Small intestine (tissue), 16 donors: ENCODE measurements at places on chromosomes 1 and 21.
A peak's percentile ranks its signal among the peaks of the same experiment; 100 is the strongest.

DNA sequence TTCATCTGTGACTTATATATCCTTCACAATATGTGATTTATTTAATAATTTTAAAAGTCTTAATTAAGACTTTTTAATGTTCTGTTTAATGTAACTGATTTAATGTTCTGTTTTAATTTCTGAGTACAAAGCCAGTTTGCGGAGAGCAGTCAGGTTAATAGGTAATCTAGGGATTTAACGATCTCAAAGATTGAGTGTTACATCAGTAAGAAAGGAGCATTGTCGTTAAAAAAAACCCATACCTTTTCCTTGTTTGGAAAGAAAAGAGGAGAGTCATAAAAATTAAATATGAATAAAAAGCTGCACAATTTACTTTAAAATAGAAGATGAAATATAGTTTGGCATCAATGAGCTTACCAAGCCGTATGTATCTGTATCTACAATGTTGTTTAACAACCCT, 621.4 kb downstream of the KIF26B start:
- DNase-seq, result no peak

- DNase-seq, result no peak
Observed at GRCh38 chr1:178684111-178684510, 40.9 kb upstream of the RALGPS2 start.

GRCh38 chr1:95230256-95230655, 3.8 kb upstream of the RWDD3 start:
- no peak for DNase-seq

GRCh38 chr1:112699425-112700144, 7.3 kb downstream of the RHOC start:
- peak; percentile 65 for DNase-seq

DNA sequence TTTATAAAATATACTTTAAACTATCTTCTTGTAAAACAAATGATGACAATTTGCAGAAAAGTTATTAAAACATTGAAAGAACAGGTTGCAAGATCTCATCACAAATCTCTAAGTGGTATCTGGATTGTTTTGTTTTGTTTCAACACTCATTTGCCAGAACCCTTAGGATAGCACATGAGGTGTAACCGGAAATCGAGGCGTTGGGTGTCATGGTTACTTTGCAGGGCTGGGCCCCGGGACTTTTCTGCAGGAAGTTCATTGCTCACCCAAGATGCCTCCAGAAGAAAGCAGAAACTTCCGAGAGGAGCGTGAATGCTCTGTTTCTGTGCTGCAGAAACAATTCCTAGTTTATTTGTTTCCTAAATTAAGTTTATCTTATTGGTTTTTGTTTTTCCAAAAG, 2.5 kb downstream of the DISC1 start:
- DNase-seq, result no peak

- DNase-seq, result no peak
Observed at GRCh38 chr1:201224666-201225370, 34.2 kb downstream of the IGFN1 start.

GRCh38 chr1:173562813-173563212, 40.1 kb downstream of the SLC9C2 start:
- DNase-seq, result no peak

GRCh38 chr1:91795591-91796389, 90.2 kb downstream of the TGFBR3 start:
- no peak for DNase-seq
